ENCODE measurements at places on chromosomes 13 and 19. TPM values are rescaled to one million over a fixed set of nuclear protein-coding genes. Genes with fewer than 3 reads are reported as not detected.

The KCTD12 gene
- 217 TPM for polyA plus RNA-seq

The ZNF569 gene
- 6.7 TPM for polyA plus RNA-seq

DNA sequence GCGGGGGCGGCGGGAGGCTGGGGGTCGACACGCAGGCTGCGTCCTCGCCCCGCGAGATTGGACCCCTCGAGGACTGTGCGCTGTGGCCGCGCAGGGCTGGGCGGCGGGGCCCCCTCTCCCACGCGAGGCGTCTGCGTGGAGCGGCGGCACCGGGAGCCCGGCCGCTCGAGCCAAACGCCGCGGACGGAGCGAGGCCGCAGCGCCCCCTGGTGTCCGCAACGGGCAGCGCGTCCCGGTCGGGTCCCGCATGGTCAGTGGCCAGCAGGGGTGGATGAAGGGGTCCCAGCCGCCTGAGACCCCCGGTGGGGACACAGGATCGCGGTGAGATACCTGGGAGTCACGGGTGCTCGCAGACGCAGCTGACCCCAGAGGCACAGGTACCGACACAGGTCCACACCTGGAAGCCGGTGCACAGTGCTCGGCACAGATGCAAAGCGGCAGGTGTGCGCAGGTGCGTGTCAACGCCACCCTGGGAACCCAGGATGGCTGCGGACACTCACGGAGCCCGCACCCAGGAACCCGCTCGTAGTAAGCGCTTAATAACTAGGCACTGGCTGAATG is 2.1 kb upstream of the CIRBP start:
- peaks cover 5% of the 10 kb centered on the region for H3K27me3 ChIP-seq
- peak; percentile 74 for DNase-seq
- peak overlapping the region; percentile 78 for H3K27ac ChIP-seq
- H3K4me1 ChIP-seq = peaks cover 81% of the 10 kb centered on the region

GRCh38 chr13:104422668-104423067 is 1356.5 kb upstream of the SLC10A2 start:
- no peak overlapping the region for H3K4me3 ChIP-seq
- DNase-seq = no peak
- H3K36me3 ChIP-seq = no peaks in the 10 kb centered on the region
- H3K27ac ChIP-seq = no peak overlapping the region
- H3K4me1 ChIP-seq = no peaks in the 10 kb centered on the region

- no peaks in the 10 kb centered on the region for H3K36me3 ChIP-seq
- H3K27me3 ChIP-seq = no peaks in the 10 kb centered on the region
- no peak for DNase-seq
- H3K4me1 ChIP-seq = peaks cover 15% of the 10 kb centered on the region
- H3K27ac ChIP-seq = no peak overlapping the region
- H3K4me3 ChIP-seq = no peak overlapping the region
Observed at GRCh38 chr13:112719556-112719955, 29.7 kb downstream of the ATP11A start.

DNA sequence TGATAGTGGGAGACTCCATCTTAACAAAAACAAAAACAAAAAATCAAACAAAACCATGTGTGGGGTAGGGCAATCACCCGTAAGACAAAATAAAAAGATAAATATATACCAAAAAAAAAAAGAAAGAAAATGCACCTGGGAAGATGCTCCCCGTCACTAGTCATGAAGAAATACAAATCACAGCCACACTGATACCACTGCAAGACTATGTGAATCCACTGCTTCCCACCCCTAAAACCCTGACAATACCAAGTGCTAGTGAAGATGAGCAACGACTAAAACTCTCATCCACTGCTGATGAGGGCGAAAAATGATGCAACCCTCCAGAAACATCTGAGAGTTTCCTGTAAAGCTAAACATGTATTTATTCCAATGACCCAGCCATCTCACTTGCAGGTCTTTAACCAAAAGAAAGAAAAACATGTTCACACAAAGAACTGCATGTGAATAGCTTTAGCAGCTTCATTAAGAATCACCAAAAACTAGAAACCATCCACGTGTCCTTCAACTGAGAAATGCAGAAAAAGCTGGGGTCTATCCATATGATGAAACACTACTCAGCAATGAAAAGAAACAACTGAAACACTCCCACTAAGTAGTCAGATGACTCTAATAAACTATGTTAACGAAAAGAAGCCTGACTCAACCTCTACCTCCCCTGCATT is 31.7 kb downstream of the BRD4 start:
- no peaks in the 10 kb centered on the region for H3K27me3 ChIP-seq
- H3K4me1 ChIP-seq = peaks cover 34% of the 10 kb centered on the region
- H3K36me3 ChIP-seq = peaks cover 10% of the 10 kb centered on the region

GRCh38 chr19:726993-727956 is 18.5 kb downstream of the PALM start:
- peaks cover 7% of the 10 kb centered on the region for H3K36me3 ChIP-seq
- no peak for DNase-seq

- DNase-seq = no peak
- H3K4me3 ChIP-seq = no peak overlapping the region
- H3K4me1 ChIP-seq = peaks cover 67% of the 10 kb centered on the region
- H3K36me3 ChIP-seq = peaks cover 27% of the 10 kb centered on the region
- no peak overlapping the region for H3K27ac ChIP-seq
Observed at GRCh38 chr19:4060621-4061177, 6.0 kb downstream of the ZBTB7A start.

GRCh38 chr19:1253514-1254080 is 5.2 kb downstream of the MIDN start:
- peak overlapping the region; percentile 66 for H3K4me3 ChIP-seq
- H3K27ac ChIP-seq = peak overlapping the region; percentile 92
- H3K36me3 ChIP-seq = peaks cover 54% of the 10 kb centered on the region
- no peak for DNase-seq
- no peaks in the 10 kb centered on the region for H3K27me3 ChIP-seq
- H3K4me1 ChIP-seq = peaks cover 61% of the 10 kb centered on the region

GRCh38 chr19:10899151-10899653 is 27.8 kb downstream of the CARM1 start:
- H3K4me3 ChIP-seq = no peak overlapping the region
- H3K36me3 ChIP-seq = peaks cover 13% of the 10 kb centered on the region
- peak overlapping the region; percentile 78 for H3K27ac ChIP-seq
- no peak for DNase-seq
- H3K4me1 ChIP-seq = peaks cover 51% of the 10 kb centered on the region

GRCh38 chr19:3250675-3251074 is 26.2 kb downstream of the CELF5 start:
- H3K27me3 ChIP-seq = no peaks in the 10 kb centered on the region
- no peak overlapping the region for H3K27ac ChIP-seq
- DNase-seq = no peak
- H3K36me3 ChIP-seq = no peaks in the 10 kb centered on the region
- H3K4me1 ChIP-seq = no peaks in the 10 kb centered on the region
- no peak overlapping the region for H3K4me3 ChIP-seq

DNA sequence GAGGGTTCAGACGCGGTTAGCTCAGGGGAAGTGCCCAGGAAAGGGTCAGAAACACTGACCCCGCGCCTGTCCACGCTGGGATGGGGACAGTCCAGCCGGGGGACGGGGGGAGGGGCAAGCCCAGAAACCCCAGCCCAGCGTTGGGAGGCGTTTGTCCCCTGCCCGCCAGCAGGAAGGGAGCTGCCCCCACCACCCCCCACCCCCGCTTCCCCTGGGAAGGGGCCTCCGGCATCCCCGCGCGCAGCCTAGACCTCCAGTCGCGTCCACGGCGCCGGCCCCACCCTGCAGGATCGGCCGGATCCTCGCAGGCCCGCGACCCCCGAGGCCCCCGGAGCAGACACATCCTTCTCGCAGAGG is 277 bp downstream of the GIPC1 start:
- no peaks in the 10 kb centered on the region for H3K27me3 ChIP-seq
- no peak overlapping the region for H3K27ac ChIP-seq
- peaks cover 15% of the 10 kb centered on the region for H3K36me3 ChIP-seq
- H3K4me3 ChIP-seq = peak overlapping the region; percentile 81

DNA sequence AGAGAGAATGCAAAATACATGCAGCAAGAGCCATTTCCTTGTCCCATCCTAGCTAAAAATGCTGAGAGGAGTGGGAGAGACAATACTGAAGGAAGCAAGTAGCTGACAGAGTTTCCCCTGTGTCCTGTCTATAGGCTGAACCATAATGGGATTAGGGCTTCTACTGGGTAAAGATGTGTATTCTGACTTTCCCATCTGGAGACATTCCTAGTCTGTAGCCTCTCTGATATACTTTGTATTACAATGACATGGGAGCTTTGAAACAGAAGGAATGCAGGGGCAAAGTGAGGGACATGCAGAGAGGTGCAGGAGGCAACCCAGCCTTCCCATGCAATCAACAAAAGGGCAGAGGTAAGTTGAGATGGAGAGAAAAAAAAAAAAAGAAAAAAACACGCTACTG is 10.5 kb upstream of the GPC6 start:
- no peak overlapping the region for H3K4me3 ChIP-seq
- H3K27ac ChIP-seq = no peak overlapping the region
- DNase-seq = no peak
- H3K4me1 ChIP-seq = no peaks in the 10 kb centered on the region
- H3K36me3 ChIP-seq = no peaks in the 10 kb centered on the region

GRCh38 chr13:105509981-105510762 is 1025.3 kb downstream of the EFNB2 start:
- H3K4me3 ChIP-seq = no peak overlapping the region
- no peak overlapping the region for H3K27ac ChIP-seq
- DNase-seq = no peak
- no peaks in the 10 kb centered on the region for H3K27me3 ChIP-seq
- H3K4me1 ChIP-seq = no peaks in the 10 kb centered on the region

Data from muscle of leg (tissue), 16 donors.